NCI-H1105 treated with DMSO at 0.1 percent for 48 hours (cell line): ENCODE measurements at places on chromosomes 13 and 19.

- DNase-seq = no peak
Observed at GRCh38 chr19:13082192-13083007, 20.3 kb downstream of the LYL1 start.

- no peak for DNase-seq
Observed at GRCh38 chr13:45501175-45501526, 36.4 kb downstream of the COG3 start.

- no peak for DNase-seq
Observed at GRCh38 chr19:44753932-44754749, 5.6 kb downstream of the BCL3 start.

- DNase-seq = no peak
Observed at GRCh38 chr13:99759163-99759552, 212.4 kb downstream of the ZIC5 start.

DNA sequence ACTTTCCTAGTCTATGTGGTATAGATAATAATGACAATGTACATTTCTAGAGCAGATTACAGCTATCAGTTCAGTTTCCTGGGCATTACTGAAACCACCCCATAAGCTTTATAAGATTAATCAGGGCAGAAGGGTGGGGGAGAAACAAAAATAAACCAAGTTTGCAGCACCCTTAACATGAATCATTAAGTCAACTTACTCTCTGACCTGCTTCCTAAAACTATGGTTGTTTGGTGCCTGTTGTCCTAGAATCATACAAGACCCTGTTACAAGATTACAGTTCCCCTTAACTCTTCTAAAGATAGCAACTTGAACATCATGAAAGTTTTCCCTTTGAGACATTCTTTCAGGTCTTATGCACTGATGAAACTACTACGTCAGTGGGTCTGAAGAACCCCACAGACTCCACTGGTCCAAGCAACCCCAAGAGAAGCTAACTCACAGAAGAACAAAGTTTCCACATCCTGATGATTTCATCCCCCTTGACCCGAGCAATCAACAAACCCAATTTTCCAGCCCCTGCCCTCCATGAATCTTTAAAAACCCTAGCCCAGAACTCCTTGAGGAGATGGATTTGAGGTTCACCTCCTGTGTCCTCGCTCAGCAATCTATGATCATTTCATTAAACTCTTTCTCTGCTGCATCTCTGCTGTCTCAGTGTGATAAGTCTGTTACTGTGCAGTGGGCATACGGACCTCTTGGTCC is 336.5 kb downstream of the FOXO1 start:
- DNase-seq = no peak

DNA sequence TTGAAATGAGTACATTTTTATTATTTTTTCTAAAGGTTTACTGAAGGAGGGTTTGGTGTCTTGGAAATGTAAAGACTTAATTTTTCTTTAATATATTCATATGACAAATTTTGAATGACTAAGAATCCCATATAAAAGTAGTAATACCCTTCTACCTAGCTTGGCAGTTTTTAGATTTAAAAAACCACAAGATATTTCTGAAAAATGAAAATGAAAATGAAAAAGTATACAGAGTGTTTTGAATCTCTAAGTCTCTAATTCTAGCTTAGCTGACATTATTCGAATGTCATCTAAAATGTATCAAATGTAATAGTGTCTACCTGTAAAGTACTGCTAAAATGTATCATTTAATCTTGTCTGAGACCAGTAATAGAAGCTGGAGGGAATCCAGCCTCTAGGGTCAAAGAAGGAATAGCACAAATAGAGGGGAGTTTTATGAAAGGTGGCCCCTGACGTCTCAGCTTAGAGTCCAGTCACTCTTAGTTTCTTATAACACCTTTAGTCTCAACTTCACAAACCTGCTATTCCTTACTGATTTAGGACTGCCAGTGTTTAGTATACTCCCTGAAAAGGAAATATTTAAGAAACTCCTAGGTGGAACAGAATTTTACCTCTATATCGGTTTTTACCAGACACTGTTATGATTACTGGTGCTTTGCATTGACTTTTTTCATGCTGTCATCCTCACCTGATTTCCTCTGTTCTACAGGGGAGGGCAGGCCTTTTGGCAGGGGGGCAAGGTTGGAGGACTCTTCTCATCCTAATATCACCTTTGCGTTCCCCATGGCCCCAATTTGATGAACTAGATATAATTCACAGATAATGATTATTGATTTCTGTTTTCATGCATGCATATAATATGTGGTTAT is 16.2 kb upstream of the MIR17HG start:
- no peak for DNase-seq

GRCh38 chr19:45973553-45974338 is at the start of gene NOVA2:
Gene NOVA2, minus strand, starts transcription at chr19:45973865. Its CDS starts 514 bp downstream, at chr19:45973351.
- peak; percentile 58 for DNase-seq

DNA sequence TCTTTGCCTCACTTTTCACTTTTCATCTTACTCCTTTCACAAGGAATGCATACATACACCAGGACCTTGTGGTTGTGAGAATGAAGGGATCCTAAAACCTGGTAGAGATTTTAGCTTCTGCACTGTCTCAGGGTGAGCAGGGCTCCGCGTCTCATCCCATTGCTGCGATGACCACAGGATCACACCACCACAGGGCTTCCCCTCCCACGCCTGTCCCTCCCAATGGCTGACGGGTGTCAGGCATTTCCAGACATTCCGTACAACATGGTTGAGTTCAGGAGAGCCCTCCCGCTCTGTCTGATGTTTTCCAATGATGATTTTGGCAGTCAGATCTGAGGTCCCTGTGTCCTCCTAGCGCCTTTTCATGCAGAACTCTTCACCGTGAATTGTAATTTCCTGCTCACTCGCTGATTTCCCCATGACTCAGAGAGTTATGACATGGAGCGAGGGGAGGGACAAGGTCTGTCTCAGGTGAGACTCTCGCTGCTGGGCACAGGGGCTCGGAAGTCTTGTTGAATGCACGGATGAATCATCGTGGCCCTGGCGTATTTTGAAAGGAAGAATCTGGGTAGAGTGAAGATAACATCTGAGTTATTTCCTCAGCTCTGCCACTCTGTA is 102.8 kb downstream of the TEX29 start:
- DNase-seq = no peak

GRCh38 chr13:114102131-114102520 is 30.3 kb downstream of the RASA3 start:
- DNase-seq = no peak

- DNase-seq = no peak
Observed at GRCh38 chr13:112954488-112955270, 14.3 kb upstream of the MCF2L start.

- no peak for DNase-seq
Observed at GRCh38 chr19:1062387-1063029, 4.5 kb upstream of the ARHGAP45 start.

GRCh38 chr13:110277357-110277975 is 29.5 kb downstream of the COL4A1 start:
- DNase-seq = no peak

GRCh38 chr13:30319655-30320054 is 12.3 kb upstream of the KATNAL1 start:
- DNase-seq = no peak

DNA sequence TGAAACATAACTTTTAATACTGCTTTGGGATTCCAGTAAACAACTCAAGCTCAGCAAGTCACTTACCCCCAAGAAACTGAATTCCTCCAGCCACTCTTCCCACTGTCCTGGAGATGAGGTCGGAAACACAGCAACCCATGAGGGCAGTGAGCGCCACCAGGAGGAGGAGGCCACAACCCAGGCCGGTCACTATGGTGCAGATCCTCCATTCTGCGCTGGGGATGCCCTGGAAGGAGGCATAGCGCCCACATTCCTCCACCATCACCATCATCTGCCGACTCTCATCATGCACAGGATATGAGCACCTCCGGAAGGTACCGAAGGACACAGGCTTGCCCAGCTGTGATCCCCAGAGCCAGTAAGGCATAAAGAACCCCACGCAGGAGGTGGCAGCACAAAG is 2.2 kb downstream of the LHFPL6 start:
- no peak for DNase-seq

- no peak for DNase-seq
Observed at GRCh38 chr19:31519256-31519655, 170.0 kb upstream of the TSHZ3 start.

GRCh38 chr19:40659566-40659965 is 30.9 kb downstream of the NUMBL start:
- no peak for DNase-seq

GRCh38 chr13:36921631-36922301 is 1.7 kb upstream of the SMAD9 start:
- no peak for DNase-seq

GRCh38 chr19:827314-827709 is 325 bp upstream of the AZU1 start:
- DNase-seq = no peak

GRCh38 chr19:46015687-46016425 is 7.0 kb downstream of the PGLYRP1 start:
- peak; percentile 36 for DNase-seq

GRCh38 chr19:35171730-35172129 is 17.2 kb downstream of the FXYD5 start:
- DNase-seq = no peak

- no peak for DNase-seq
Observed at GRCh38 chr13:37596805-37597204, 1.8 kb downstream of the POSTN start.

GRCh38 chr13:45909673-45910072 is 58.1 kb upstream of the SIAH3 start:
- no peak for DNase-seq

DNA sequence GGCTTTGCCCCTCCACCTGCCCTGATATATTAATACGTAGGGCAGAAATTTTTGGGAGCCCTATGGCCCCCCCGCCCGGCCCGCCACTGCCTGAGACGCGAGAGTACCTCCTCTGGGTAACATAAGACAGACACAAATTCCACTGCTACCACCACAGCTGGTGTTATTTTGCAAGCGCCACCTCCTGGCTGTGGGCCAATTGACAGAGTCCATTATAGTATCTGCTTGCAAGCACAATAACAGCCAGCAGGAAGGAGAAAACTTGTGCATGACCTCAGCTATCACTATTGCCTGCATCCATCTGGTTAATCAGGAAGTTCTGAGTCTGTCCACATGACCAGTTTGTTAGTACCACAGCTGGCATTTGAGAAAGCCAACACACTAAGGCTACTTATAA is 25.3 kb upstream of the OR10H2 start:
- DNase-seq = peak; percentile 43

- no peak for DNase-seq
Observed at GRCh38 chr13:28489524-28489931, 5.4 kb downstream of the FLT1 start.

- DNase-seq = no peak
Observed at GRCh38 chr13:53494406-53494805, 465.8 kb downstream of the OLFM4 start.

GRCh38 chr13:37163641-37164265 is 58.3 kb upstream of the CSNK1A1L start:
- no peak for DNase-seq

- DNase-seq = no peak
Observed at GRCh38 chr19:18677156-18677555, 6.3 kb upstream of the CRTC1 start.

GRCh38 chr13:64041296-64041695 is 2625.6 kb upstream of the PCDH20 start:
- DNase-seq = no peak

DNA sequence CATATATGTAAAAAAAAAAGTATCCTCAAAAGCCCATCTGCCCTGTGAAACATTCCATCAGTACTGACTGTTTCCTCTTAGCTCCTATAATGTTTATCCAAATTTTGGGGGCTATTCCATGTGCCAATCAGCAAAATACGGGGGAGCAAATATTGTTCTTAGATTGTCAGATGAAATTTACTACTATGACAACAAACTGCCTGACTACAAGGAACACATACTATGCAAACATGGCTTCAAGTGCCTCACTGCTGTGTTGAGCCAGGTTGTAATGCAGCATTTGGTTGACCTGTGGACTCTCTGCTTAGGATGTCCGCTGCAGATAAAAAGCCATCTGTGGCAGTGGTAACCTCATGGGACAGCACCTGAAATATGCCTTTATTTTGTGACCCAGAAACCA is 98.2 kb upstream of the SCEL start:
- DNase-seq = no peak

DNA sequence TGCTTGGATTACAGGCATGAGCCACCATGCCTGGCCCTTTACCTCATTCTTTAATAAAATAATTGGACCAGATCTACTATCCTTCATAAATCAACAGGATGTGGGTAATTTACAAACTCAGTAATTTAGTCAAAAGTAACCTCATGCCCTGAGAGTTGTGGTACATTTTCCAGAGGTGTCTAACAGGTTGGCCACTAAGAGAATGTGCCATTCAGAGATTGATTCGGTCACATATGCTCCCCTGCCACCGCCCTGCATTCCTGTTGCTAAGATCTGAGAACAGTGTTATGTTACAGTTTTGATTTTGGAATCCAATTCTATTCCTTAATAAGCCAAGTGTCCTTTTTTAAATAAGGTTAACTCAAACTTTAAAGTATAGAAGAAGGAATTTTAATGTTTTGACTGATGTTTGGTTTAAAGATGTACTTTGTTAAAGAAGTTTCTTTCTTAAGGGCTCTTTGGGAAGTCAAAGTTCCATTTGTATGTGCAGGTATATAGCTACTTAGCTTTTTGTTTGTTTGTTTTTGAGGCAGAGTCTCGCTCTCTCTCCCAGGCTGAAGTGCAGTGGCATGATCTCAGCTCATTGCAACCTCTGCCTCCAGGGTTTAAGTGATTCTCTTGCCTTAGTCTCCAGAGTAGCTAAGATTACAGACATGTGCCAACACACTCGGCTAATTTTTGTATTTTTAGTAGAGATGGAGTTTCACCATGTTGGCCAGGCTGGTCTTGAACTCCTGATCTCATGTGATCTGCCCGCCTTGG is 29.2 kb downstream of the PHF11 start:
- no peak for DNase-seq

DNA sequence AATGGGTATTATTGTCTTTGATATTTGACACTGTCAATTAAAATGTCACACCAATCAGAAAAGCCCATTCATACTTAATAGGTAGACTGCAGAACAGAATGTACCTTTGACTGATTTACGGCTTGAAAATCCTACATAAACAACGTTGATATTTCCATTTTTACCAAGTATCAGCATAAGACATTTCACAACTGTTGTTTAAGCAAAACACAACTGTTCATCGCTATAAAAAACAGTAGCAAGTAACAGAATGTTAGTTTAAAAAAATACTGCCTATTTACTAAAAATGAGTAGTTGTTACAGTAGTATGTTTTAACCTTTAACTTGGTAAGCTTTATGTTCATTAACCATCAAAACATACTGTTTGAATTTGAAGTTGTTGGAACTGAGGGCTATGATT is 1096.6 kb downstream of the PCDH17 start:
- DNase-seq = peak; percentile 20

- DNase-seq = no peak
Observed at GRCh38 chr13:79297128-79297527, 108.9 kb downstream of the RBM26 start.
